ENCODE measurements at places on chromosomes 12 and 14.

DNA sequence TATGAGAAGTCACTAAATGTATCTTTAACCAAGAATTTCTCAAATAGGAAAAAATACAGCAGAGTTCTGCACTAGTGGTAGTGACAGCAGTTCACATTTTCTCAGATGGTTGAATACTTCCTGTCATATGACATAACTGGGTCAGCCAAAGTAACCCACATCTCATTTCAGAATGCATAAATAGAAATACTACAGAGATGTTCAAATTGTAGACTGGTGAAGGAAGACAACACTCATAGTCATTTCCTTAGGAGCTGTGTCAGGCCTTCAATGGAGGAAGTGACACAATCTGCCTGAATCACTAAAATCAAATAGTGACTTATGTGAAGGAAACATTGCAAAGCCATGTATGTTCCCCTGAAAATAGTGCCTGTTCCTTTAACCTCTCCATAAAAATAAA is 32.4 kb downstream of the FERMT2 start:
- DNase-seq = peak; percentile 76

DNA sequence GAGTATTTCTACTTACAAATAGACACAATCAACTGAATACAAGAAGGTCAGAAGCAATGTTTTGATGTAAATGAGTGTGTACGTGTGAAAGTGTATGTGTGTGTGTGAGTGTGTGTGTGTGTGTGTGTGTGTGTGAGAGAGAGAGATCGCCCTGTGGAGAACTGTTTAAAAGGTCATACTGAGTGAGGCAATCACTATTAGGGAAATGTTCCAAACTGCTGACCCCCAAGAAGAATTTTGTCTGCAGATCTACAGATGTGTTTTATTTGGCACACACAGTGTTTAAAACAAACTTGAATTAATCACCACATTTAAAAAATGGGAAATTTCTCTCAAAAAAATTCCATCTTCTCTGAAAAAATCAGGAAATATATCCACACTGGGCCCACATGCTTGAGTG is 1069.1 kb downstream of the SLC6A15 start:
- no peak for DNase-seq

- no peak for DNase-seq
These were observed 8.5 kb downstream of the LHX5 start for GRCh38 chr12:113462998-113463745.

DNA sequence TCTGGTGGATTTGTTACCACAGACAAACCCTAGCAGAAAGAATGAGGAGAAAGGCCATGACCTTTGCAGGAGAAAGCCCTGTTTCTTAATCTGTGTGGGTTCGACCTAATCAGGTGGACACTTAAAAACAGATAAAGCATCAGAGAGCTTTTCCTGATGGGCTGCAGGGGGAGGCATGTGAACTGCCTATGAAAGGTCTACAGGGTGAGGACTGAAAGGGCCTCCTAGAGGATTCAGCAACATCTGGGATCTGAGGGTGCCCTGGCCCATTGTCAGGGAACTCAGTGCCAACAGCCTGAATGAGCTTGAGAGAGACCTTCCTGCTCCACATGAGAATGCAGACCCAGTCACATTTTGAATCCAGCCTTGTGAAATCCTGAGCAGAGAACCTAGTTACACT is 178.8 kb upstream of the DDHD1 start:
- no peak for DNase-seq

DNA sequence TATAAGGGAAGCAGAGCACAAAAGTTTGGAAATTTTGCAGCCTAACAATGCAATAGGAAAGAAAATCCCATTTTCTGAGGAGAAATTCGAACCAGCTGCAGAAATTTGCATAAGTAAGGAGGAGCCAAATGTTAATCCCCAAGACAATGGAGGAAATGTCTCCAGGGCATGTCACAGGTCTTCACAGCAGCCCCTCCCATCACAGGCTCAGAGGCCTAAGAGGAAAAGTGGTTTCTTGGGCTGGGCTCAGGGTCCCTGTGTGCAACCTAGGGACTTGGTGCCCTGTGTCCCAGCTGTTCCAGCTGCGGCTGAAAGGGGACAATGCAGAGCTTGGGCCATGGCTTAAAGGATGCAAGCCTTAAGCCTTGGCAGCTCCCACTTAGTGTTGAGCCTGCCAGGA is 190.0 kb downstream of the MDGA2 start:
- DNase-seq = no peak

DNA sequence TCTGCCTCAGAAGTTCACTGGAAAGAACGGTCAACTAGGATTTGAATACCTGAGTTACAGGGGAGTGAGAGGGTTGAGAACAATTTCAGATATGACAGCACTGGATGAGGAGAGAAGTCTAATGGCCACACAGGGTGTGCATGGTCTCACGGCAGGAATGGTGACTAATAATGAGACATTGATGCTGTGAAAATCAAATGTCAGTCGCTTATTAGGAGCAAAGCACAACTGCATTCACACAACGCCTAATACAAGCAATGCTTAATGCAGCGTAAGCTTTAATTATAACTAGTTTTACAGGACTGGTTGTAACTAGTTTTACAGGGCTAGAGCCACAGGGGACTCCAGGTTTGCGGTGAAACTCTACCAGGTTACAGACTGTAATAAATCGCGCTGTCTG is 23.4 kb upstream of the PRIMA1 start:
- no peak for DNase-seq

- no peak for DNase-seq
These were observed 430.0 kb downstream of the ETNK1 start for GRCh38 chr12:23055004-23055403.

DNA sequence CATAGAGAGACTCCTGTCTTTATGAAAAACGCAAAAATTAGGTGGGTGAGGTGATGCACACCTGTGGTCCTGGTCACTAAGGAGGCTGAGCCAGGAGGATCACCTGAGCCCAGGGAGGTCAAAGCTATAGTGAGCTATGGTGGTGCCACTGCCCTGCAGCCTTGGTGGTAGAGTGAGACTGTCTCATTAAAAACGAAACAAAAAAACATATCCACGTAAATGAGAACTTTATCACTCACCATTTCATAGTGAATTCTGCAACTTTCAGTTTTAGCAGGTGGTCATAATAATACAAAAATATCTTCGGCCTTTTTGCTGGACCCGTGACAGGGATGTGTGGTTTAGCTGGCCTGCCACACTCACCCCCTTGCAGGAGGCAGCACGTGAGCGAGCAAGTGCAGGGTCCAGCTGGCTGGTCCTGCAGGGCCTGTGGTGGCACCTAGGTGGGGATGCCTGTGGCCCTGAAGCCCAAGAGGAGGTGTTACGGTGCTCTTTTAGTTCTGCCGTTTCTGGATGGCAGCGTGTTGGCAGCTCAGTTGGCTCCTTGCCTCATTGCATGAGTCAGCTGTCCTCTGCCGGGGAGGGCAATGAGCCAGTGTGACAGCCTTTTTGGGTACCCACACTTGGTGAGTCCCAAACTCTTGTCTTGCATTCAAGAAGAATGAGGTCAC is 1330.7 kb upstream of the TMEM132C start:
- DNase-seq = no peak

DNA sequence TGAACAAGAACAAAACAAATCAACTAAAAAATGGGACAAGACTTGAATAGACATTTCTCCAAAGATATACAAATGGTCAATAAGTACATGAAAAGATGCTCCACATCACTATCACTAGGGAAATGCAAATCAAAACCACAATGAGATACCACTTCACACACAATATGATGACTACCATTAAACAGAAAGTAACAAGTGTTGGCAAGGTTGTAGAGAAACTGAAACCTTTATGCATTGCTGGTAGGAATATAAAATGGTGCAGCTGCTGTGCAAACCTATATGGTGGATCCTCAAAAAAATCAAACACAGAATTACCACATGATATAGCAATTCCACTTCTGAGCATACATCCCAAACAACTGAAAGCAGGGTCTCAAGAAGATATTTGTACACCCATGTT is 5.2 kb downstream of the SMAGP start:
- DNase-seq = no peak

DNA sequence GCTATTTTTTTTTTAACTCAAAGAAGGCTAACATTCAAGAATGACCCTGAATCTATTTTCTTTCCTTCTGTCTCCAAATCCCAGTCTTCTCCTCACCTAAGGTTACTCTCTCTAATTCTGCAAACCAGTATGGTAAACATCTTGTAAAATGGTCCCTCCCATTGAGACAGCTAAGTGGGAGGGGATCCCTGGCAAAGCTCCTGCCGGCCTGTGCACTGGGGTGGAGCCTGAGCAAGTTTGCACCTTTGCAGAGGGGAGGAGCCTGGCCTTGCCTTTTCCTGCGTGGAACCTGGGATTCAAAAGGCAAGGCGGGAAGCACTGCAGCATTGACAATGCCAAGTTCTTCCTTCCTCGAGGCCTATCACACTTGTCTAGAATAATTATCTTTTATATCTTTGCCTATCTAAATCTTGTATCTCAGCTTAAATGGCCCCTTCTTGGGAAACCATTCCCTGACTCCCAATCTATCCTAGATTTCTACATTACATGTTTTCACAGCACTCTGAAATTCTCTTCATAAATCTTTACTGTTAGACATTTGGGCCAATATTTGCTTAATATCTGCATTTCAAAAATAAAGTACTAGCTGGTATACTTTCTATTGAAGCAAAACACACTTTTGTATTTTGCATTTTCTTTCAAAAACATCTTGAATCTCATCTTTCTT is 83.0 kb downstream of the EPS8 start:
- DNase-seq = no peak

GRCh38 chr14:105090493-105091053 is 25.3 kb upstream of the GPR132 start:
- DNase-seq = peak; percentile 76

GRCh38 chr12:52645120-52645761 is 6.8 kb downstream of the KRT2 start:
- peak; percentile 98 for DNase-seq

DNA sequence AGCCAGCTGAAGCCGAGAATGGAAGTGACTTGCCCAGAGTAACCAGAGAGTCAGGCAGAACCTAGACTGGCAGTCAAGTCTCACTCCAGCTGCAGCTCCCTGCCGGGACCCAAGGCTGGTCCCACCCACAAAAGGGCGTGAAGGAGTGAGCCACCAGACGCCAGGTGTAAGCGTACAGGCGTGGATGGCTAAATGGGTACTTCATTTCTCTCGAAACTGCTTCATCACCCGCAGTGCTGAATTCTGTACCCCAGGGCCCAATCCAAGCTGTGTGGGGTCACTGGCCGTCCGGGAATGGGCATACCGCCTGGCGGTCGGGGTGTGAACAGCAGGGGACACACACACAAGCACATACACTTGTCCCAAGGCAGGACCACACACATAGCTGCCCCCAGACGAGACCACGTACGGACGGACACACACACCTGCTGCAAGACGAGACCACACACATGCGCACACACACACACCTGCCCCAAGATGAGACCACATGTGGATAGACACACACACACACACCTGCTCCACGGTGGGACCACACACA is 34.8 kb downstream of the DEGS2 start:
- no peak for DNase-seq

GRCh38 chr14:65432361-65432948 is 19.9 kb downstream of the FUT8 start:
- no peak for DNase-seq

- DNase-seq = no peak
These were observed 742.6 kb downstream of the FSCB start for GRCh38 chr14:43764433-43764832.

- DNase-seq = no peak
These were observed 16.3 kb upstream of the BEGAIN start for GRCh38 chr14:100603341-100604120.

DNA sequence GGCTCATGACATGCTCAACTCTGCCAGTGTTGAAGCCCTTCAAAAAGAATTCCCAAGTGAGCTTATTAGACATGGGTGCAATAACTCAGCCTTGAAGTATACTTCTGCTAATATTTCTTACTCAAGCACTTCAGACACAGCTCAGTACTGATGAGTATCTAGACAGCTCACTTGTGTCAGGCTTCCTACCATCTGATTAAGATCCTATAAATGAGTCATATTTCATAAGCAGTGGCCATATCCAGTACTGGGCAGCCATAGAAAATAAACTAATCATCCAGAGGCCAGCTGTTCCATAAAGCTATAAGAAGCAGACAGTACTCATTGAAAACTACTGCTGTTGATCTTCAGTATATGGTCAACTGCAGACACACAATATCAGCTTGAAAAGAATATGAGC is 12.9 kb downstream of the FSCB start:
- DNase-seq = no peak

GRCh38 chr14:87508333-87508732 is 484.6 kb downstream of the GALC start:
- DNase-seq = no peak

DNA sequence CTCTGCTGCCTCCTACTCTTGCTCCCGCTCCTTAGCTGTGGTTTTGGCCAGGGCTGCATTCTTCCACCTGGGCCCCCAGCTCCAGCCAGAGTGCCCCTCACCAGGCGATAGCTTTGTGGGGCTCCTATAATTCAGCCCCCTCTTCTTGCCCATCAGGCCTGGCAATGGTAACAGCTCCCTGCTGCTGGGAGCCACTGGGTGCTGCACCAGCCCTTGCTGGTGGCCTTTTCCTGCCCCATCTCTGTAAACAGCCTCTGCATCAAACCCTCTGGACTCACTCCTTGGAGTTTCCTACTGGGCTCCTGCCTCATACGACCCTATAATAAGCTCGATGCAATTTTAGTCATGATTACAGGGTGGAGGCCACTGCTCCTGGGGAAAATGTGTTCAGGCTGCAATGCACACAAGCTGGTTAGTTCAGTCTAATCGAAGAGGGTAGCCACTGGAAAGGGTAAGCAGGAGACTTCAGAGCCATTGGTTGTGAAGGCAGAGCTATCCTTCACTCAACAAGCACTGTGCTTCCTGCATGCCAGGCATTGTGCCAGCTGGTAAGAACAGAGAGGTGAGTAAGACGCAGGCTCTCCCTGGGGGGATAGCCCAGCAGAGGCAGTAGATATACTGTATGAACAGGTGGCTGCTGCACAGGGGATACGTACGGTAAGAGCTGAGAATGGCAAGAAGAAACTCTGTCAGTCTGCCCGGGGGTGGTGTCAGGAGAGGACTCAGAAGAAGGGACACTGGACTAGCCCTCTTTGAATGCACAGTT is 24.7 kb downstream of the CLMN start:
- no peak for DNase-seq

DNA sequence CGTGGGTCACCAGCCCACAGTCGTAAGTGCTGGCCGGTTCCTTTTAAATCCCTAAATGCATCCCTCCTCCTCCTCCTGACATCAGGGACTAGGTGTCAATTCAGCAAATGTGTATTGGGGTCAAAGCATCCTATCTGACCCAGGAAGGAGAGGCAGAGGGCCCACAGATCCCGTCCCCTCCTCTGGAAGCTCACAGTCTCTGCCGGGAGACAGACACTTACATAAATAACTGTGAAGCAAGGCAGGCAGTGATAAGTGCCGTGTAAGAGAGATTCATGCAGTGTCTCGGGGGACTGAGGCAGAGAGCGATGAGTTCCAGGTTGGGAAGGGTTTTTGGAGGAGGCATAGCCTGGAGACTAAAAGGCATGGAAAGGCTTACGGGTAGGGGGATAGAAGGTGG is 44.1 kb downstream of the HRK start:
- no peak for DNase-seq

DNA sequence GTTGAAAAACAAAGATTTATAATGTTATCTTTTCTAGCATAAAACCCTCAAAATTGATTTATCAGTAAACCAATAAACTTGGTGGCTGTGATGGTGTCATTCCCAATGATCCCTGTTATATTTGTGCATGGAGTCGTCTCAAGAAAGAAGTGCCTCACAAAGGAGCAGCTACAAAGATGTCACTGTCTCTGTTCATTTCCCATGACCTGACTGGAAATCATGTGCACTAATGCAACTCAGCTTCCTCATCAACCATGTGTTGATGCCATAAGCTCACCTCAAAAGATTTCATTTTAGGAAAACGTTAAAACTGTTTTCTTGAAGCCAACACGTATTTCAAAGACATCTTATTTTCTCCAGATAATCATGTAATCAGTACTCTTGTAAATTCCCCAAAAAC is 28.8 kb downstream of the CLEC1A start:
- no peak for DNase-seq
